Stimulated activated CD4-positive, alpha-beta T cell treated with anti-CD3 and anti-CD28 coated beads, TNF-alpha, amount 100 ng/mL, for 4 hours (primary cell): ENCODE measurements at places on chromosomes 1 and 21.

DNA sequence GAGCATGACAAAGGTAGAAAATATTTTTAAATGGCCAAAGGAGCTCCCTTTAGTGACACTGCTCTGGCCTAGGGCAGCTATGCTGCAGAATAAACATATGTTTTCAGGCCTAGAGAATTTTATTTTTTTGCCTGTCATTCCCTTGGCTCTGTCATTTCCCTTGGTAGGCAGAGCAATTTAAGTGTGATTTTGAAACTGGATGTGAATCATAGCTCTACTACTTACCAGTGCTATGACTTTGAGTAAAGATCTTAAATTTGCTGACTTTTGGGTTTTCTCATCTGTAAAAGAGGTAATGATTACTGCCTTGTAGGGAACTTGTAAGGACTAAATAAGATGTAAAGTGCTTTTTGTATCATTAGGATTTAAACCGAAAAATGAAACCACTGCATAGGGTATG is 189.0 kb upstream of the ZRANB2 start:
- DNase-seq: no peak

DNA sequence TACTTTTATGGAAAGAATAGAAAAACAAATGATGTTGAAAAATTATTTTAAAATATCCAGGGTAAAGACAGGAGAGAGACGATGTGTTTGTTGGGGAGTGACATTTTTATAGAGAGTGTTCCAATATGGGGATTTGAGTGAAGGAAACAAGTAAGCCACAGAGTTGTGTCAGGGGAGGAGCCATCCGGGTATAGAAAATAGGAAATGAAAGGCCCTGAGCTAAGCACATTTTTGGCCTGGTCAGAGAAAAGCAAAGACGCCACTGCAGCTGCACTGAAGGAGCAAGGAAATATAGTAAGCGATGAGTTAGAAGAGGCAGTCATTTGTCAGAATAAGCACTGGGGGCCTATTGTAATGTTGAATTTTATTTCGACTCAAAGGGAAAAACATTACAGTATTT is 107.3 kb upstream of the ADGRL4 start:
- DNase-seq: no peak

DNA sequence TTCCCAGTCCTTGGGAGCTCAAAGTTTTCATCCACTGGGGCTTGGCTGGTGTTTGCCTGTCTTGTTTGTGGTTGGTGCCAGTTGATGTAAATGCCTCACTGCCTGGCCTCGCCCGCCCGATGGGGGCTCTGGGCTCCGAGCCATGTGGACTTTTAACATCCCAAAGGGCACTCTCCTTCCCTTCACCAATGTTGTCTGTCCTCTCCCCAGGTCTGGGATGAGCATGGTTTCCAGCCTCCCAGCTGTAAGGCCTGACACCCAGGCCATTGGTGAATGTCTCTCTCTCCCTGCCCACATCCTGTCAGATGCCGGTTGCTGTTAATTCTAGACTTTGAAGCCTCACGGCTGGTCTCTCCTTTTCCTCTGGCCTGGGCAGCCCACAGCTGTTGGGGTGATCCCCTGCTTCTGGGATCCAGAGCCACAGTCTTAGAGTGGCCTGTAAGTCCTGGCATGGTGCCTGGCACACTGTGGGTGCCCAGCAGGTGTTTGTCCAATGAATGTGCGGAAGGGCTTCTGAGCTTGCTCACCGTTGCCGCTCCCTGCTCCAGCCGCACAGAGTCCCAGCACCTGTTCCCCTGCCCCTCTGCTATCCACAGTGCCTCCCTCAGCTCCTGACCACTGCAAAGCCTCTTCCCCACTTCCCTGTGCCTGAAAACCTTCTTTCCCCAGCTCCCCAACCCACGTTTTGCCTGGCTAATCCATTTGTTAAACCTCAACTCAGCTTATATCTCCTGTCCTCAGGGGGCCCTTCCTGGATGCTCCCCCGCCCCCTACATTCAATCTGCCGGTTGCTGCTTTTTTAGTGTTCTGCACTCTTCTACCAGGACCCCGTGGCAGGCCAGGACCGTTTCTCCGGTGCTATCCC is 3.3 kb upstream of the C1orf174 start:
- no peak for DNase-seq

DNA sequence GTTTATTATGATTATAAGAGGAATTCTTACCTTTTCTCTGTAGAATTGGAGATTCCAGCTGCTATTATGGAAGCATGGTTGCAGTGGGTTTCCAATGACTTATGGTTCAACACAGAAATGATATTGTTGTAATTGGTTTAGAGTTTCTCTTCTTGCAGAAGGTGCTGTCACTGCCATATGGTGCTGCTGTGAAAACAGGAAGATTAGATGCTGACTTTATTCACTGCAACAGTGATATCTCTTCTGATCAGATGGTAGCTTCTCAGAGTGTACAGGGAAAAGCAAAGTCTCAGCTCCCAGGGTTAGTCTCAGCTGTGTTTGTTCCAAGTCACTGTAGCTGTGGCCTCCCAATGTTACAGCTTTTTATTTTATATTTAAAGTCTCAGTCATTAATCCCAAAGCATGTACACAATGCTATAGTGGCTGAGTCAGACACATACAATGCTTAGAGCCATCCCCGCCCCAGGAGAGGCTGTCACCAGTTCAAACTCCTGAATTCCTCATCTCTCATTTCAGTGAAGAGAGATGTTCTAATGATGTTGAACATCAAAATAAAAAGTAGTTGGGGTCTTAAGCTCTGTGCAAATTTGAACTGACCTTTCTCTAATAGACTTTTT is 42.7 kb upstream of the RGS2 start:
- no peak for DNase-seq

DNA sequence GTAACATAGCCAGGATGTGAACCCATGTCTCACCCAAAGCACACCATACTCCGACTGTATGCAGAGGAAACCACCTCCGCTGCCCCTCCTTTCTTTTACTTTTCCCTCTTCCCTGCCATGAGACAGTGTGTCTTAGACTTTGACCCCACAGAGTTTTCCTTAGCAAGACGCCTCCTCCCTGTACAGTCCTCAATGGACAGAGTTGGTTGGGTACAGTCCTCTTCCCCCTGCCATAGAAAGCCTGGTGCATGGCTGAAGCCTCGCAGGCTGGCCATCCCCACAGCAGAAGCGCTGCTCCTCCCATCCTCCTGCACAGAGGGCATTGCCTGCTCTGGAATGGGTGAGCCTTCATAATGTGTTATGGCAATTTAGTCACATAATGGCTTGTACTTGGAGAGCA is 127.9 kb downstream of the PLPP3 start:
- no peak for DNase-seq

GRCh38 chr1:17887661-17888371 is 132.7 kb downstream of the ACTL8 start:
- no peak for DNase-seq

- DNase-seq: no peak
Observed at GRCh38 chr1:216210081-216210480, 213.2 kb downstream of the USH2A start.

DNA sequence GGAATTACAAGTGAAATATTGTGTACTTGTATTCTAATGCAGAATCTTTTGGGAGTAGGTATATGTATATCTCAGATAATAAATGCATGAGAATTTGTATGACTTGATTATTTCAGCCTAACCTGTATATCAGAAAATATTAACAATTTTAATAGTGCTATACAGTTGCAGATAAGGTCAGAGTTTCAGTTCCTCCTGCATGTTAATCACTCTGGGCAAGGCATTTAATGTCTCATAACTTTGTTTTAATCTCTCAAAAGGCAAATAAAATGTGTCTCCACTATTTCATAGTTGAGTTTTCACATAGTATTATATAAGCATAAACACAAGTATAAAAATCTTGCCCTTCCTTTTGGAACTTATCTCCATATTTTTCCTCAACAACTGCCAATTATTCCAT is 352.5 kb downstream of the KCNT2 start:
- DNase-seq: no peak

GRCh38 chr1:21042929-21043605 is 133.6 kb downstream of the EIF4G3 start:
- DNase-seq: no peak

- no peak for DNase-seq
Observed at GRCh38 chr1:221778535-221779142, 36.8 kb upstream of the DUSP10 start.

DNA sequence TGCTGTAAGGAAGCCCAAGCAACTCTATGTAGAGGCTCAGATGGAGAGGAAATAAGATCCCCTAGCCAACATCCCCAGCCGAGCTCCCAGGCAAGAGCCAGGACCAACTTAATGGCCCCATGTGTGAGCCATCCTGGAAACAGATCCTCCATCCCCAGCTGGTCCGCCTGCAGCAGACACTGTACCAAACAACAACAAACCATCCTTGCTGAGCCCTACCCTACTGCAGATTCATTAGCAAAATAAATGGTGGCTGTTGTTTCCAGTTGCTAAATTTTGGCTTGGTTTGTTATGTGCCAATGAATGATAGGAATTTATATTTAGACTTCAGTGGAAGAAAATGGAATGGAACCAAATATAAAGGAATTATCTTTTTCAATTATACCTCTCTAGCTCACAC is 43.9 kb downstream of the LMX1A start:
- no peak for DNase-seq

GRCh38 chr1:226186124-226187018 is at the start of gene ACBD3:
ACBD3 (minus strand) TSS chr1:226186741; CDS start chr1:226186675, 66 bp downstream.
- peak; percentile 66 for DNase-seq

GRCh38 chr1:39691383-39692151 is at the start of gene HPCAL4:
HPCAL4 (minus strand) TSS chr1:39691433; CDS start chr1:39684603, 6,830 bp downstream.
- DNase-seq: peak; percentile 73

DNA sequence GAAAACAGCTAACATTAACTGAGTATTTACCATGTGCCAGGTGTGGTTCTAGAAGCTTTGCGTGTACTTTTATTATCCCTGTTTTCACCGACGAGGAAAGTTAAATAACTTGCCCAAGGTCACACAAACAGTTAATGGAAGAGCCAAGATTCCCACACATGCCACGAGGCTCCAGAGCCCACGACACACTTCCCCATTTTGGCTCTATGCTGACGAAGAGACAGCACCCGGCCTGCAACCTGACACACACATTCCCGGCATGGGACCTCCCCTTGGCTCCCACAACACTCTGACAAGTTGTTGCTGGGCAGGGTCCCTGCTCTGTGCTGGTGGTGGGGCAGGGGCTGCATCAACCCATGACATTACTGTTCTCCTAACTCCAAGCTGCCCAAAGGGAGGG is 52.8 kb downstream of the RAP1GAP start:
- DNase-seq: no peak

GRCh38 chr1:172320733-172321132 is 99.8 kb upstream of the C1orf105 start:
- no peak for DNase-seq

DNA sequence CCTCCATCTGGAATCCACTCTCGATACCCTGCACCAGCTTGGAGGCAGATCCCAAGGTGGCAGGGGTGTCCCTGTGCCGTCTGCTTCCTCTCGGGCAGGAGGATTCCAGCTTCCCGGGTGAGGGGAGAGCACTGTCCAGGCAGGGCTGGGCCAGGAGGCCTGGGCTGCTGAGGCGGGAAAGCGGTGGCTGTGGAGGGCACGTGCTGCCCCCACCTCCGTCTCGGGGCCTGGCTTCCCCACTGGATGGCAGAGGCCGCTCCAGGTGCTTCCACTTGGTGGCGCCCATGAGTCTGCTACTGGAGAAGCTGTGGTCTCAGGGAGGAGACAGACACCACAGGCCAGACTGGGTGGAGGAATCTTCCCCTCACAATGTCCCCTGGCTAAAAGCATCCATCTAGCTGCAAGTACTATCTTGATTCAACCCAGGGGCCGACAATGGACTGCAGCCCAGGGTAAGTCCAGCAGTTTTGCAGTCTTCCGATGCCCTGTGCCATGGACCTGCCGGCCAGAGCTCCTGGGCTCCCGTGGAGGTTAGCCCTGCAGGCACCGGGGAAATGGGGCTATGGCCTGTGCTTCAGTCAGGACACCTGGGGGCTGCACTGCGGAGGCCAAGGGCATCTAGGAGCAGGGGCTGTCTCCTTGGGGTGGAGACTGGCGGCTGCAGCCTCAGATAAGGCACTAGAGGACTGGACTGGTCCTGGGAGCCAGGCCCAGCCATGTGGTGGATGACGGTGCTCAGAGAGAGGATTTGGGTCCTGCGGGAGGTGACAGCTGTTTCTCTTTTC is 41.3 kb upstream of the EIF4G3 start:
- no peak for DNase-seq

DNA sequence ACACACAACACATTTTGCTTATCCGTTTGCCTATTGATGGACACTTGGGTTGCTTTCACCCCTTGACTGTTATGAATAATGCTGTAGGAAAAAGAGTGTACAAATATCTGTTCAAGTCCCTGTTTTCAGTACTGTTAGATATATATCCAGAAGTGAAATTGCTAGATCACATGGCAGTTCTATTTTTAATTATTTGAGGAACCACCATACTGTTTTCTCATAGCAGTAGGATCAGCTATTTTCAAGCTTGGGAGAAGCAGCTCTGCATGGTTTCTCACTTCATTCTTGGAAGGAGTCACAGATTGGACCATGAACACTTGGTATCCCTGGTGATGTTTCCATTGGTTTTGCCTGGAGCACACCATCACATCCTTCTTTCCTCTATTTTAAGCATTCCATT is 114.4 kb upstream of the ZP4 start:
- no peak for DNase-seq

GRCh38 chr21:28455253-28455600 is 537.5 kb downstream of the LTN1 start:
- no peak for DNase-seq

DNA sequence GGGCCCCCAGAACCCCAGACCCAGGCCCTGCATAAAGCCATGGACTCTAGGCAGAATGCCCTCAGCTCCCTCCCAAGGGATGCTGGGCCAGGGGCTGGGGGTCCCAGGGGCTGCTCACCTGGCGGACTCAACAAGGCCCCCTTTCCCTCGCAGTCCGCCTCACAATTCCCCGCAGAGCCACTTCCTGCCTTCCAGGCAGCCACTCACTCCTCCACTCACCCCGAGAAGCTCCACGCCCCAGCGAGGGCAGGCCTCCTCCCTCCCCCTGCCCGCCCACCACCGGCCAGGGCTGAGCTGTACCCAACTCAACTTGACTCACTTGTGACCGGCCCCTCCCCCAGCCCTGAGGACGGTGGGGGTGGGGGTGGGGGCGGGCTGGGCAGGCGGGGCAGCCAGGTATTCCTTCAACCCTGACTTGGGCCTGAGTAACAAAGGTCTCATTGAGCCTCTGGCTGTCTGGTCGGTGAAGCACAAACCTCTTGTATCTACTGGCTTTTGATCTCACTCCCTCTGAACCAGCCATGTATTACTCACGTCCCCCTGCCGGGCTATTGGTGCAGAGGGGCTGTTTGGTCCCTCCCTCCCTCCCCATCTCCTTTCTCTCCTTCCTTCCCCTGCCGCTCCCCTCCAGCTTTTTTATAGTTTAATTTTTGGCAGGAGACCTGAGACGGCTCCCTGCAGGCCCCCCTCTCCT is 5.9 kb downstream of the BLACAT1 start:
- no peak for DNase-seq

GRCh38 chr1:215377746-215378145 is 189.4 kb upstream of the KCTD3 start:
- DNase-seq: no peak

- no peak for DNase-seq
Observed at GRCh38 chr1:206447792-206448191, 22.5 kb upstream of the IKBKE start.
